ENCODE measurements at places on chromosomes 7 and 10.
A peak's percentile ranks its signal among the peaks of the same experiment; 100 is the strongest.

DNA sequence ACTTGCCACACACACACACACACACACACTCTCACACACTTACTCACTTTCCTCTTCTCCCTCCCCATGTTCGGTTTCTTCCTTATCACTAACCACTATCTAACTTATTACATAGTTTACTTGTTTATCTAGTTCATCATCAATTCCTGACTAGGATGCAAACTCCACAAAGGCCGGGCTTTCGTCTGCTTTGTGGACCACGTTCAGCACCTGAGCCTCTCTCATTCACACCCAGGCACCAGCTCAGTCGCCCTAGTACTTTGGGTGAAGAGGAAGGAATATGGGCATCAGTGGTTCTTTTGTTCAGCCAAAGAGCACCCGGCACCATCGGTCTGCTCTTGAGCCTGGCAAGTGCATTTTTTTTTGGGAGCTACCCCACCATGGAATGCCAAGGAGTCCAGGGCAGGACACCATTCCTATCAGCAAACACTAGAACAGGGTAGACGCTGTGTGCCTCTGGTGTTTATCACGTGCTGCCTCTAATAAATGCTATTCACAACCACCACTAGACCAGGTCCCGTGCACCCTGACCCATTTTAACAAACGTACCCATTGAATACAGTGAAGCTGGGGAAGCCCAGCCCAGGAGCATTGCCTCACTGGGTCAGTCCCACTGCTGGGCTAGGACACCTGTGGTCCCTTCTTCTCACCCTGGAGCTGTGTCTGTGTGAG is 2.2 kb downstream of the C10orf67 start:
- no peak for DNase-seq

DNA sequence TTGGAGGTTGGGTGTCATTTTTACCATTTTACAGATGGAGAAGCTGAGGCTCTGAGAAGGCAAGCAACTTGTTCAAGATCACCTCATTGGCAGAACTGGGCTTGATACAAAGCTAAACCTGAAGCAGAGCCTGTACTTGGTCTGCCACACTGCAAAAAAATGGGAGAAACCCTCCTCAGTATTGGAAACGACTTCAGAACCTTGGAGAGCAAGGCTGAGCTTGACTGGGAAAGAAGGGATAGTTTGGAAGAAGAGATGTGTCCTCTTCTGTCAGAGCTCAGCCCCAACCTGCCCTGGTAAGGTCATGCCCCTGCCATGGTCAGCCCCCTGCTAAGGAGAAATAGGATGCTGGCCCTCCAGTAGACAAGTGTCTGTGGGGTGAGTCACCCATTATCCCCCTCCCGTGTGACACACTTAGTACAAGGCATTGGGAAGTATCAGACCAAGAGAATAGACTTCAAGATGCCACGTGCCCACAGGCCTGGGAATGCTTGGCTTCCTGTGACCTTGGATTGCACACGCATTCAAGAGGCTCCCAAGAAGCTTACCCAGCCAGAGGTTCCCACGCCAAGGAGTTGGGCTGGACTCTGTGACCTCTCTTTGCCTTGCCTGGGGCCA is 56.2 kb upstream of the SMNDC1 start:
- no peak for DNase-seq

DNA sequence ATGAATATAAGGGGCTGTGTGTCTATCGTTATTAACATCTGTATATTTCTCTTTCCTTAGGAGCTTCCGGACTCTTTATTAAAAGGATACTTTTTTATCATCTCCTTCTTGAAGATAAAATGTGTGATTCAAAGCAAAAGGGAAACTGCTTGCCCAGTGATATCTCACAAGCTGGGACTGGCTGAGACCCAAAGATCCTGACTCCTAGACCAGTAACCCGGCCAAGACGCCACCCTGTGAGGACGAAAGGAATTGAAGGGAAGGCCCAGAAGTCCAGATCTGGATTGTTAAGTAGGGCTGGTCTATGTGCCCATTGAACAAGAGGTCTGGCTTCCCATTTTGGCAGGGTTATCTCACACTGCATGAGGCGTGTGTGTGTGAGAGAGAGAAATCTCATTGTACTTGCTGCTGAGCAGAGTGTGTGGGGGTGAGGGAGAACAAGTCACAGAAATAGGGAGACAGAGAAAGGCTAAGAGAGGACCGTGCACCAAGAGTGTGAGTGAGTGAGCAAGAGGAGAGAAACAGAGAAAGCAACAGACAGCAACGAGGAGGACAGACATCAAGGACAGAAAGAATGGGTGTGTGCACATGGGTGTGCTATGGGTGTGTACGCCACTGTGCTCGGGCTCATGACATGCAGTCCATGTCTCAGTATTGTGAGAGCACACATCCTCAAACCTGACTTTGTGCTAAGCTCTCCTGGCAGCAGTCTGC is 75.4 kb downstream of the PLXNA4 start:
- no peak for DNase-seq

DNA sequence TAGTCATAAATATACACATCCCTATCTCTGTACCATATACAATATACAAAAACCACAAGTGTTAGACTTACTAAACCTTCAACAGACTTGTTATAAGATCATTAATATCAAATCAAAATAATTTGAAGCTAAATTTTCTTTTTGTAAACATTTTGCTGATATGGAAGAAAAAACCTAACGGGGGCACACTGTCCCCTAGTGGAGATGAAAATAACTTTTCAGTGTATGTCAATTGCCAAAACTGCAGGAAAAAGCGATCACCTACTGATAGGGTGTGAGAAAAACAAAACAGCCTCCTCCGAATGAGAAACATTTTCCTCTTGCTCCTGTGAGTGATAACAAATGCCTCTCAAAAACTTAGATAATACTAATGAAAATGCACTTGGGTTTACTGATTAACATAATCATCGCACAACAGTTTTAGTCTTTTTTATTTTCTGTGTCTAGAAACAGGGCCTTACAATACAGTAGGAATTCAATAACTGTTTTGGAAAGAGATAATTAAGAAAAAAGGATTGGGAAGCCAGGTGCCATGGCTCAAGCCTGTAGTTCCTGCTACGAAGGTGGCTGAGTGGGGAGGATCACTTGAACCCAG is 322.7 kb downstream of the CRPPA start:
- DNase-seq = no peak

DNA sequence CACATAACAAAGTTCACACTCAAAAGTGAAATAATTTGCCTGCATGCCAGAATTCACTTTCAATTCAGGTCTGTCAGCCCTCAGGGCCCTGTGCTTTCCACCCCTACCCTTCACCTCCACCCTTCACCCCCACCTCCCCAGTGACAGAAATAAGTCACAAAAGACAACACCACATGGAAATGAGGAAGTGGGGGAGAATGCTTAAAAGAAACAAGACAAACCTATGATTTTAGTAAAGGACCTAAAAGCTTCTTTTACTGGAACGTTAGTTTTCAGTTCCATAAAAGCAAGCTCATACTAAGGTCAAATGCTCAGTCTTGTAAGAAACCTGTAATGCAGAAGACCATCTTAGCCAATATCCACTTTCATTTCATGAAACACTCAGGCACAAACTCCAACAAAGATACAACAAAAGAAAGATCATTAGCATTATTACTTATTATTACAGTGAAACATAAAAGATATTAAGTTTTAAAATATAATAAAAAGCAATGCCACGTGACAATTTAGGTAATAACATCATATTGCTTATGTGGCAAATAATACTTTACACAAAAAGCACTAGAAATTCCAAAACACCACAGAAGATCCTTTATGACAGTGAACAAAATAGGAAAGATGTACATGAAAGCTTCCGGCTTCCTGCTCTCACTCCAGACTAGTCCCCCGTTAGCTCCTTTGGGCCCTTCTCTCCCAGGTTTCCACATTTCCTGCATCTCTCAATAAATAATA is 112.1 kb downstream of the LMBR1 start:
- DNase-seq = no peak

- DNase-seq = no peak
Observed at GRCh38 chr7:103048833-103049232, 25.8 kb downstream of the FBXL13 start.

DNA sequence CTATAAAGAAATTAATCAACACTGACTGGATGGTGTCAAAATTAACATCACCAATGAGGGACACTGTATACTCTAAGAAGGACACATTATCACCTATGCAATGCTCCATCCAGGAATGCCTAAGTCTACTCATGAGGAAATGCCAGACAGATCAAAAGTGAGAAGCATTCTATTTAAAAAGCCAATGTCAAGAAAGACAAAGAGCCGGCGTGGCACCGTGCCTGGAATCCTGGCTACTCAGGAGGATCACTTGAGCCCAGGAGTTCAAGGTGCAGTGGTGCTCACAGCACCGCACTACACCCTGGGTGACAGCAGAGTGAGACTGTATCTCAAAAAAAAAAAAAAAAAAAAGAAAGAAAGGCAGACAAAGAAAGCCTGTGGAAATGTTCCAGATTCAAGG is 45.5 kb upstream of the ANAPC16 start:
- DNase-seq = no peak

DNA sequence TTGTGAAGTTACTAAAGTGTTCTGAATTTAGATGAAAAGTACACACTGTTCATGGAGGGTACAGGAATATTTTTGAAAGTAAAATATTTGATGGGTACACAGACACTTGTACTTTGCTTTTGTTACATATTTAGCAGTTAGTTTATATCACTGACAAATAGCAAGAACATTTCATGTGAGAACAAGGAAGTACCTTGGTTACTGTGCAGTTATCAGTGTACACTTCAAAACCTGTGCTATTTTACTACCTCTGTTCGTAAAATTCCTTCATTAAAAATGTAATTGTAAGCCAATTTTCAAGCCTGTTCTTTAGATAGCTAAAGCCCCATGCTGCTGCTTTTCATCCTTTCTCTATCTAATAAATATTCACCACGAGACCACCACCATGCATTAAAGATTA is 39.8 kb upstream of the WASL start:
- no peak for DNase-seq

GRCh38 chr7:129553899-129554461 is 51.6 kb downstream of the SMKR1 start:
- DNase-seq = peak; percentile 14

DNA sequence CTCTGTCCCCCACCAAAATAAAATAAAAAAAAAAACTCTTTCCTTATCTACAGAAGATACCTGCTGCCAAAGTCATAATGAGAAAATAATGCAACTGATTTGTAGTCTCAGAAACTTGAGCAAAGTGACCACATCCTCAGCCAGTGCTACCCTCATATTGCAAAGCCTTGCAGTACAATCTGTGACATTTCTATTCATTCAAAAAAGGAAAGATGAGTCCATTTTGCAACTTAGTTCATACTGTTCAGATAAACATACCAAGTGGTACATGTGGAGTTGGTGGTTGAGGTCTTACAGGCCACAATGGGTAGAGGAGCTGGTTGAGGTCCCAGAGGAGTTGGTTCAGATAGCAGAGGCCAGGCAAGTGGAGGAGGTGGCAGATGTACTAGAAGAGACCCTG is 6.5 kb upstream of the EIF5AL1 start:
- no peak for DNase-seq

- no peak for DNase-seq
Observed at GRCh38 chr10:822661-823367, 108.7 kb downstream of the LARP4B start.

GRCh38 chr10:102542800-102543418 is 39.1 kb downstream of the SUFU start:
- no peak for DNase-seq

DNA sequence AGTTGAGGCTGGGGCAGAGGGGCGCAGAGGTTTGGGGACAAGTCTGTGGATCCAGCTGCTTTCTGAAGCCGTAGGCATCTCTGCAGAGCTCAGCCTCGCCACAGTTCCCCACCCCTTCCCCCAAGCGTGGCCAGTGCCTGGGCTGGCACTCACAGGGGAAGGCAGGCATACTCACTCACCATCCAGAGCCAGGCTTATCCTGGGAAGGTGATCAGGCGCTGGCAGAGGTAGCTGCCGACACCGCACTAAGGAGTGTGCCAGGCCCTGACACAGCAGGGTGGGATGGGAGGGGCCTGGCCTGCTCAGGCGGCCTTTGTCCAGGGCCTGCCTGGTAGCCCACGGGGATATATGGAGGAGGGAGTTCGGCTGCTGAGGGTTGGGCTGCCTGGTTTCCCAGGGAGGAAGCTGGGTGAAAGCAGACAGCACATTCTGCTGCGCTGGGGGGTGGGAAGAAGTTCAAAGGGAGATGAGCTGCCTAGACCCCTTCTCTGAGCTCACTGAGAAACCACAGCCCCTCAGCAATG is 15.9 kb downstream of the VSIR start:
- no peak for DNase-seq

DNA sequence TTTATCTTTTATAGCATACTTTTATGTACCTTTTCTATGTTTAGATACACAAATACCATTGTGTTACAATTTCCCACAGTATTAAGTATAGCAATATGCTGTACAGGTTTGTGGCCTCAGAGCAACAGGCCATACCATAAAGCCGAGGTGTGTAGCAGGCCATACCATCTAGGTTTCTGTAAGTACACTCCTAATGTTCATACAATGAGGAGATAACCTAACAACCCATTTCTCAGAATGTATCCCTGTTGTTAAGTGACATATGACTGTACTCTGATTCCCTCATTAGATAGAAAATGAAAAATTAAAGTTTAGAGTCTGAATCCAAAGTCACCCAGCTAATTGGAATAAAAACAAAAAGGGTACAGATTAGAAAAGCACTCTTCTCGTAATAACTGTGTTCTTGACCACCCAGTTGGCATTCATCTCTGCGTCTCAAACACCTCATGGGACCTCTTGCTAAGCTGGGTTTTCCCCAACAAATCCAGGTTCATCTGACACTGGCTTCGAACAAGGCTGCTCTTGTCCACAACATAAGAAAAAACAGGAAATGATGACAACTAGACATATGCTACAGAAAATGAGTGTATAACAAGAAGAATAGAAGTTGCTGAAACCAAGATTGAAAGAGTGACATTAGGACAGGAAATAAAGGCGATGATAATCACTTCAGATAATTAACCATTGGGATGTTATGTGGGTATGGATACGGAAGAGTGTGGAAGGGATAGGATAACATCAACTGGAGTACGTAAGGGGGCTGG is 1.4 kb downstream of the NDUFB8 start:
- no peak for DNase-seq

GRCh38 chr7:28182071-28182471 is 1.5 kb upstream of the JAZF1 start:
- DNase-seq = no peak

- DNase-seq = no peak
Observed at GRCh38 chr10:70672165-70673042, at the start of gene ADAMTS14. TSS of gene ADAMTS14 (plus strand) at chr10:70672506. CDS start at chr10:70672803, 297 bp downstream.

- peak; percentile 77 for DNase-seq
Observed at GRCh38 chr7:5143935-5144903, 45.8 kb upstream of the WIPI2 start.

- no peak for DNase-seq
Observed at GRCh38 chr10:70052462-70053217, at the start of gene MACROH2A2. TSS of gene MACROH2A2 (plus strand) at chr10:70052846. CDS start at chr10:70075659, 22,813 bp downstream.

DNA sequence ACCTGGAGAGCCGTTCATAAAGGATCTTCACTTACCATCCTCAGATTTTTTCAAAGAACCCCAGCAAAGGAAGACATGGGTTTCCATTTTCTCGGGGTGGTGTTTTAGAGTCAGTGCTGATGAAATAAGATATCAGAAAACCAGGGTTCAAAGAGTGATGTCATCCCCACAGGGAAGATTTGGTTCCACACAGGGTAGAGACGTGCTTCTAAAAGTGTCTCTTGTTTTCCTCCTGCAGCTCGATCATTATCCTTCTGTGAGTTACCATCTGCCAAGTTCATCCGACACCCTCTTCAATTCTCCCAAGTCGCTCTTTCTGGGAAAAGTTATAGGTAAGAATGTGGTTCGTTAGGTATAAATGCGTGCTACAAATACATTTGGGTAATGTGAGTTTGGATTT is 323.8 kb upstream of the C7orf33 start:
- DNase-seq = no peak

Measured in stimulated activated CD8-positive, alpha-beta memory T cell treated with anti-CD3 and anti-CD28 coated beads, Interleukin-4, amount 100 ng/mL, for 4 hours (primary cell).